ENCODE measurements at places on chromosomes 16 and 17. TPM values are rescaled to one million over a fixed set of nuclear protein-coding genes. Genes with fewer than 3 reads are reported as not detected.
A peak's percentile ranks its signal among the peaks of the same experiment; 100 is the strongest.

CDRT15L2 gene
- not detected for total RNA-seq

MYH11 gene
- 15.6 TPM for total RNA-seq

- H3K27me3 ChIP-seq: peaks cover 59% of the 10 kb centered on the region
These were observed 16.4 kb downstream of the CLEC10A start for GRCh38 chr17:7063518-7064094.

GRCh38 chr17:38617074-38617860 lies 11.5 kb upstream of the SRCIN1 start:
- no peaks in the 10 kb centered on the region for H3K36me3 ChIP-seq
- H3K27ac ChIP-seq: no peak overlapping the region
- no peaks in the 10 kb centered on the region for H3K4me1 ChIP-seq
- H3K27me3 ChIP-seq: peaks cover 68% of the 10 kb centered on the region
- H3K4me3 ChIP-seq: no peak overlapping the region

- no peaks in the 10 kb centered on the region for H3K27me3 ChIP-seq
- H3K27ac ChIP-seq: peak overlapping the region; percentile 70
- peaks cover 89% of the 10 kb centered on the region for H3K4me1 ChIP-seq
- no peak overlapping the region for H3K4me3 ChIP-seq
- no peak for DNase-seq
- peaks cover 12% of the 10 kb centered on the region for H3K36me3 ChIP-seq
These were observed 56.1 kb downstream of the B9D1 start for GRCh38 chr17:19306160-19307111.
